ENCODE measurements at places on chromosomes 4 and X. TPM values are rescaled to one million over a fixed set of nuclear protein-coding genes. Genes with fewer than 3 reads are reported as not detected.

CCDC120 gene
- 11.9 TPM for total RNA-seq

FOXR2 gene
- not detected for total RNA-seq

TEX11 gene
- not detected for total RNA-seq

POU3F4 gene
- not detected for total RNA-seq

DNA sequence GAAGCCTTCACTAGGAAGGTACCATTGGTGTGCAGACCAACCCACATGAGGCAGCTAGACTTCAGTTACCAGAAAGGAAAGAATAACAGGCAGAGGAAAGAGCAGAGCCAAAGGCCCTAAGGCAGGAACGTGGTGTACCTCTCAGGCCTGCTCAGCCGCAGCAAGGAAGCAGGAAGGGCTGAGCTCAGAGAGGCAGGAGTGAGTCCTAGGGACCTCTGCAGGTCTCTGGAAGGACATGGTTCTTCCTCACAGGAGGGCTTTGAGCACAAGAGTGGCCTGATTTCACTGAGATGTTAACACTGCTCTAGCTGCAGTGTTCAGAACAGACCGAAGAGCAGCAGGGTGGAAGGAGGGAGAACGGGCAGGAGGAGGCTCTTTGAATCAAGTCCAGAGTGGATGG, 124.6 kb downstream of the DCHS2 start:
- H3K4me3 ChIP-seq = no peak overlapping the region
- no peak for DNase-seq
- no peaks in the 10 kb centered on the region for H3K27me3 ChIP-seq
- H3K36me3 ChIP-seq = no peaks in the 10 kb centered on the region

DNA sequence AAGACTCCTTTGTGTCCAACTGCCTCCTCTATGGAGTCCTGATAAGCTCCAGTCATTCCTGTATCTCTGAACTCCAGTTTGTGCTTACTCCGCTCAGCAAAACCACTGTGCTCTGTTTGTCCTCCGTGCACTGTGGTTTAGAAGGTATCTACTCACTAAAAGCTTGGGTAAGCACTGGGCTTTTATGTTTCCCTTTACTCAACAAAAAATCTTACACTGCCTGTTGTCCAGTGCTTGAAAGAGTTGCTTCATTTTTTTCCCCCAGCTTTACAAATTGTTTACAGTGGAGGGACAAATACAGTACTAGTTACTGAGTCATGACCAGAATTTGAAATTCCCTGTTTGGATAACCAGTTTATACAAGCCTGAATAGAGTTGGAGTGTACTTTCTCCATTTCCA, 545.3 kb upstream of the FAT1 start:
- H3K4me1 ChIP-seq = no peaks in the 10 kb centered on the region
- no peak overlapping the region for H3K4me3 ChIP-seq
- H3K27me3 ChIP-seq = no peaks in the 10 kb centered on the region
- no peak for DNase-seq
- no peak overlapping the region for H3K27ac ChIP-seq

All from left lung (tissue), 14 donors.